ENCODE measurements at places on chromosomes 16 and 17.
A peak's percentile ranks its signal among the peaks of the same experiment; 100 is the strongest.

- DNase-seq, result no peak
These were observed 205.0 kb upstream of the CACNG3 start for GRCh38 chr16:24051125-24051524.

- no peak for DNase-seq
These were observed 12.2 kb downstream of the PMFBP1 start for GRCh38 chr16:72159801-72160200.

- peak; percentile 60 for DNase-seq
These were observed 659.9 kb upstream of the SOX9 start for GRCh38 chr17:71460943-71461342.

DNA sequence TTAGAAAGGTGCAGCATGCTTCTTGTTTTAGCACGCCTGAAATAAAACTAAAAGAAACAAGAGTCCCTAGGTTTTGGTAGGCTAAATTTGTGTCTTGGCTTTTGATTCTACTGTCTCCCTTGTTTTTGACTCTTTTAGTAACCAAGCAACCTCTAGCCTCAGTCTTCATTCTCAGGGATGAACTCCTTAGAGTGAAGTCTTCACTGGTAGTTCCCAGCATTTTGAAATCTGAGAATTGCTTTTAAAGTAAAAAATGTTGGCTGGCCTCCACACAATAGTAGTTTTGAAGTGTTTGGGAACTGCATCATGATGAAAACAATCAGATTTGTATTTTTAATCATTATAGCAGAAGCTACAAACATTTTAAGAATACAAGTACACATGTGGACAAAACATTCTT is 6.1 kb upstream of the CDR2 start:
- DNase-seq, result no peak

- DNase-seq, result no peak
These were observed 55.8 kb downstream of the CCDC182 start for GRCh38 chr17:57689254-57689653.

DNA sequence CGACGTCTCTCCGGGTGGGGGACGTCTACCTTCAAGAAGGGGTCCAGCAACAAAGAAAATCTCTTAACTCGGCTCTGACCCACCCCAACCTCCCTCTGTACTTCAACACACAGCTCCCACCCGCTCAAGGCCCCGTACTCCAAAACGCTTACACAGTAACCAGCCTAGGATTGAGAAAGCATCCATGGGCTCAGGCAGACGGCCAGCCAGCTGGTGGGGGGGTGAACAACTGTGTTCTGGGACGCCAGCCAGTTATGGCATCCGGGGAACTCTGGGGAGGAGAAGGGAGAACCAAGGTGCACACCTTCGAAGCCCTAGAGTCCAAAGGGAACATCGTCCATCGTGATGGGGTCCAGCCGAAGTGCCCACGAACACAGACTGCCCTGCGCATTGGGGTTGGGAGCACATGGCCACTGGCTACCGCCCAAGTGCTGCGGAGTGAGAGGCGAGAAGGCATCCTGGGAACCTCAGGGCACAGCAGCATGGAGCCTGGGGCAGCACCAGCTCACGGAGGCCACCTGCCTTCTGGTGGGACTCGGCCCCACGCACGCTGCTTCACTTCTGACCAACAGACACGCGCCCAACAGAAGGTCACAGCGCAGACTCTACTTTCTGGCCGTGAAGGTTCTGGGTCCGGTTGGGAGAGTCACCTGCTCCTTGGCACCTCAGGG is 14.3 kb downstream of the SLC16A3 start:
- DNase-seq, result no peak

GRCh38 chr17:82438401-82439193 is 12.0 kb downstream of the CYBC1 start:
- no peak for DNase-seq

GRCh38 chr16:31114468-31114867 is 3.0 kb upstream of the KAT8 start:
- DNase-seq, result no peak

DNA sequence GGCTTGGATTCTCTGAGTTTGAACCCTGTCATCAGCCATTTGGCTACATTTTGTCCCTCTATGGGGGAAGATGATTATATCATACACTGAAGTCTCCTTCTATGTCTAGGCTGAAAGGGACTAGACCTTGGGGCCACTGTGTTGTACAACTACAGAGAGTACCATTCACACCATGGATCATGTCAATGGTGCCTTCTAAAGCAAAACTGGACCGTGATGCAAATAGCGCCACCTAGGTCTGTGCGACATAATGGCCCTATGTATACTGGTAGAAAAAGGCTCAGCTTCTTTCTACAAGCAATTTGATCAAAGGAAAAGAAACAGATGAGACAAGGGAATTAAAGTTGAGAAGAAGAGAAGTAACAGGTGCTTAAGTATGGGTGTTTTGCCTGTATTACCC is 100.7 kb downstream of the LYRM1 start:
- peak; percentile 13 for DNase-seq

- no peak for DNase-seq
These were observed 17.0 kb downstream of the ACSF3 start for GRCh38 chr16:89110641-89111040.

GRCh38 chr17:40190197-40191021 is 13.1 kb downstream of the RAPGEFL1 start:
- DNase-seq, result peak; percentile 64

DNA sequence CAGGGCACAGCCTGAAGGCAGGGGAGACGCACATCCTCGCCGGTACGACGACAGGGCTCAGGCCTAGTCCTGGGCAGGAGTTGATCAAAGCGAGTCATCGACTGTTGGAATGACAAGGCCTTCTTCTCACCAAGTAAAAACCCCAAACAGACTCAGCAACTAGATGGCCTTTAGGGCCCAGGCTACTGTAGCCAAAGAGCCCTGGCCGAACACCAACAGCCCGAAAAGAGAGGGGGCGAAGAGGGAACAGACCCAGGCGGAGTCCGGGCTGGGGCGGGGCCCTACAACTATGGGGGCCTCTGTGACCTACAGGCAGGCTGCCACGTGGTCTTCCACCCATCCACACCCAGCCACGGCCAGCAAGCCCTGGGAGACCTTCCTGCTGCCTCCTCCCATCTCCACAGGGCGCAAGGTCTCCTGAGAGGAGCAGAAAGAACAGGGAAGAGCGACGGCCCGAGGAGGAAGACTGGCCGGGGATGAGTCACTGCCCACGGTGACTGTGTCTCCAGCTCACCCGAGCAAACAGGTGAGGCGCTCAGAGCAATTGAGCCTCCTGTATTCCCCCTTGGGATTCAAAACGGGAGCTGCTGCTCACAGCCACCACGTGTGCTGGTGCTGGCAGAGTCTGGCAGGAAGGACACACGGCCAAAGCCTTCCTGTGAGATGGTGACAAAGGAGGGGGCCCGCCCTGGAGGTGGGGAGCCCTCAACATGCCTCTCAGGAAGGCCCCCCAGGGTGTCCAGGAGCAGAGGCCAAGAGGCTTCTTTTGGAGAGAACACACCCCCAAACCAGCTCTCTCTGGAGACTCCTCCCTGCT is 17.7 kb downstream of the SLC16A3 start:
- DNase-seq, result no peak

GRCh38 chr16:8634991-8635736 is 13.7 kb downstream of the METTL22 start:
- DNase-seq, result peak; percentile 48

DNA sequence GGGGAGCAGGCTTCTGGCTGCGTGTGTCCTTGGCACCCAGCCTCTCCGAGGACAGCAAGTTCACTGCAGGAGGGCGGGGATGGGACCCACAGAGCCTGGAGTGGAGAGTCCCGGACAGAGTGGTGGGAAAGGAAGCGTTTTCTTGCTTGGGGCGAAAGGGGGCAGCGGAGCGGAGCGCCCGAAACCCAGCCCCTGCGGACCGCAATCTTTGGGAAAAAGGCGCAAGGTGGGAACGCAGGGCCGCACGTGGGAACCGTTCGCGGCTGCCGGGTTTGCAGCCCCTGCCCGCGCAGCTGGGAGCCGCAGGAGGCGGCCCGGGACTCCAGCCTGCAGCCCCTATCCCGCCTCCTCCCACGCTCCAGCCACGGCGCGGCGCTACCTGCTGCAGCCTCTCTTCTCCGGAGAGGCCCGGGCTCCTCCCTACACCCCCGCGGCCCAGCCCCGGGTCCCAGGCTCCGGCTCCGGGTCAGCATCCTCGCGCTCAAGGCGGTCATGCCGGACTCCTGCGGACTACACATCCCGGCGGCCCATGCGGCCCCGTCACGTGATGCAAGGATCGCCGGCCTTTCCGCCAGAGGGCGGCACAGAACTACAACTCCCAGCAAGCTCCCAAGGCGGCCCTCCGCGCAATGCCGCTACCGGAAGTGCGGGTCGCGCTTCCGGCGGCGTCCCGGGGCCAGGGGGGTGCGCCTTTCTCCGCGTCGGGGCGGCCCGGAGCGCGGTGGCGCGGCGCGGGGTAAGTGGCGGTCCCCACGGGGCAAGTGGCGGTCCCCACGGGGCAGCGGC is at the start of the genes NTHL1 and TSC2:
TSS of gene NTHL1 (minus strand) at position 505 of the 786 bp plus-strand sequence. CDS start at position 494, 11 bp downstream.
TSS of gene TSC2 (plus strand) at position 656 of the 786 bp plus-strand sequence. CDS start 631 bp downstream, outside the sequence.
- peak; percentile 97 for DNase-seq

DNA sequence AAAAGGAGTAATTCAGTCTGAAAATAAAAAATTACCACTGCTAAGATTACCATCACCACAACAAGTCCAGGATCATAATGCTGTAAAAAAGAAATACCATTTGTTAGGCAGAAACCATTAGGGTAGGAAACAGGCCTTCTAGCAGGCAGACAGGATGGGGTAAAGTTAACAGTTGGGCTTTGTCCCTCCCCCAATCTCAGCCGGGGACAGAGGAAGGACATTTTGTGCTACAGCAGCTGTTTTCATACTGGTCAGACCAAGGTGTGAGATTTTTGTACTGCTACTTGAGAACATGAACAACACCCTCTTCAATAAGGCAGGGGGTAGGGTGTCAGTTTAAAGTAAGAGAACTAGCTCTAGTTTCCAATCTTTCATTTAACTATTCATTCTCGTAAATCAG is 49.2 kb upstream of the ITGA2B start:
- DNase-seq, result peak; percentile 4

GRCh38 chr17:46027048-46027975 is 28.3 kb downstream of the STH start:
- DNase-seq, result no peak

DNA sequence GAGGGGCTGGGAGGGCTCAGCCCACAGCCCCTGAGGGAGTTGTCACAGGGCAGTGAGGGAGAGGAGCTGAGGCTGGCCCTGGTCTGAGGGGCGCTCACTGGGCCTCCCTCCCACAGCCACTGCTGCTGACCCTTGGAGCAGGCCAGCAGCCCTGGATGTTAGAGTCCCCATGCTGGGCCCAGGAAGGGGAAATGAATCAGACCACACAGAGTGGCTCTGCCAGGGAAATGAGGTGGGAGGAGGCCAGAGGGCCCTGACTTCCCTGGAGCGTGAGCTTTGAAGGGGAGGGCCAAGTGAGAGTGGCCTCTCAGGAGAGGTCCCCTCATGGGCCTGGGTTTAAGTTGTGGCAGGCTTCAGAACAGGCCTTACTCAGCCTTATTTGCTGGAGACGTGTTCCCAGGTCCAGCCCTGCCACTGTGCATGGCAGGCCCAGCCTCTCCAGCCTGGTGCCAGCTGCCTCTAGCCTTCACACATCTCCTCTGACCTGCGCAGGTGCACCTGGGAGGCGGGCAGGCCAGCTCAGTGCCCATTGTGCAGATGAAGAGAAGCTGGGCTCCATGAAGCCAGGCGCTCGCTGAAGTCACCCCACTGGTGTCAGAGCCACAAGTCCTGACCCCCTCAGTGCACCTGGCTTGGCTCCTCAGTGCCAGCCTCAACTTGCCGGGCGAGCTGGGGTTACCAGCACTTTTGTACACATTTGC is 15.4 kb downstream of the GPT2 start:
- no peak for DNase-seq

- DNase-seq, result no peak
These were observed 129.5 kb downstream of the SOCS1 start for GRCh38 chr16:11126399-11127054.

DNA sequence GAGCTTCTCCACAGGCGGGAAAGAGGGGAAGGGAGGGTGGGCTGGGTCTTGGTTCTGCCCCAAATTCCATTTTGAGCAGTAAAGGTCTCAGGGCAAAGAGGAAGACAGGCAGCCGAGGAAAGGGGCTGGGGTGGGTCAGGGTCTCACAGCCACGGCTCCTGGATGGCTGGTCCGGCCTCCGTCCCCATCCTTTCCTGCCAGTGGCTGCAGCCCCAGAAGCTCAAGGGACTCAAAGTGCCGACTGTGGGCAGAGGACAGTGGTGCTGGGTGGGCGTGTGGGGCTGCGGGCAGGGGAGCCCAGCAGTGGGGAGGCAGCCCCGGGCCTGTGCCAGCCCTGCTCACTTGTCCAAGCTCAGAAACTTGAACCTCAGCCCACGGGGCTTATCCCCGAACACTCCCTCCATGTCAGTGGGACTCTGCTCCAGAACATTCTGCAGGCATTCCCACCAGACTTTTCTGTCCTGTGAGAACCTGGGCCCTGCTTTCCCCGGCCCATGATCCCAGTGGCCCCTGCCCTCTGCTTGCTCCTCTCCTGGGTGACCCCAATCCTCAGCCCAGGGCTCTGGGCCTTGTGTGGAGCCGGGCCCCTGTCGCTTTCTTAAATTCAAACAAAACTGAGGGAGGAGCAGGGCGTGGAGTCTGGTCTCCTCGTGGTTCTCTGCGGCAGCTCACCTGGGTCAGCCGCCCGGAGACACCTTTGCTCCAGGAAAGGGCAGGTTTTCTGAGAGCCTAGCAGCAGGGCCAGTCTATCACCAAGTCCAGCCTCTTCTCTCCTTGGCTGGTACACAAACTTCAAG is 117.8 kb upstream of the METRNL start:
- DNase-seq, result no peak

GRCh38 chr16:31428638-31429247 is 583 bp upstream of the COX6A2 start:
- DNase-seq, result no peak

DNA sequence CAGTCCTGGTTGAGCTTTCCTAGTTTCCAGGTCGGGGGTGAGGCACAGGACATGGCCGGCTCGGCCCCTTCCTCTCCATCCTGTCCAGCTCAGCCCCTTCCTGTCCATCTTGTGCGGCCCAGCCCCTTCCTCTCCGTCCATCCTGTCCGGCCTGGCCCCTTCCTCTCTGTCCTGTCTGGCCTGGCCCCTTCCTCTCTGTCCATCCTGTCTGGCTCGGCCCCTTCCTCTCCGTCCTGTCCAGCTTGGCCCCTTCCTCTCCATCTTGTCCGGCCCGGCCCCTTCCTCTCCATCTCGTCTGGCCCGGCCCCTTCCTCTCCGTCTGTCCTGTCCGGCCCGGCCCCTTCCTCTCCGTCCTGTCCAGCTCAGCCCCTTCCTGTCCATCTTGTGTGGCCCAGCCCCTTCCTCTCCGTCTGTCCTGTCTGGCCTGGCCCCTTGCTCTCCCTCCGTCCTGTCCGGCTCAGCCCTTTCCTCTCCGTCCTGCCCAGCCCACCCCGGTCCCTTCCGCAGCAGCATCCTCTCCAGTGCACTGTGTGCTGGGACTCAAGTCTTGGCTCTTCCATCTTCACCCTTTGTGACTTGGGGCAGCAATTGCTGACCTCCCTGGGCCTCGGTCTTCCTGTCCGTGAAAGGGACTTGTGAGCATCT is 5.5 kb upstream of the ZNF750 start:
- DNase-seq, result no peak

Data from OCI-LY7 (cell line).